ENCODE measurements at places on chromosomes 1 and 21. TPM values are rescaled to one million over a fixed set of nuclear protein-coding genes. Genes with fewer than 3 reads are reported as not detected.
A peak's percentile ranks its signal among the peaks of the same experiment; 100 is the strongest.

The SIM2 gene
- total RNA-seq: not detected

The DNALI1 gene
- total RNA-seq: 5.6 TPM

DNA sequence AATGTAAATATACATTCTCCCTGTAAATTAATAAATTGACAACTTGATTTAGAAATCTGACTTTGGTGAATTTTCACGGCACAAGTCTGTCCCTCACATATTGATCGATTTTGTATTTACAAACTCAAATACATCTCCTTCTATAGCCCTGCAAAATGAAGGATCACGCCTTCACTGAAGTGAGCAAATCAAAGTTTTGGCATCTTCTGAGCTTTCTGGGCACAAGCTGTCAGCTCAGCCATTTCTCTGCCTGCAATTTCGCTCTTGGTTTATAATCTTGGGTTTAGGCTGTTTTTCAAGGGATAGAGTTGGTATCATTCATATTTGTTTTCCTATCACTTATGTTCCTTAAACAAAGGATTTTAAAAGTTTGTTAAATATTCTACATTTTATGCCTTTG is 25.8 kb downstream of the ANP32E start:
- DNase-seq: no peak

DNA sequence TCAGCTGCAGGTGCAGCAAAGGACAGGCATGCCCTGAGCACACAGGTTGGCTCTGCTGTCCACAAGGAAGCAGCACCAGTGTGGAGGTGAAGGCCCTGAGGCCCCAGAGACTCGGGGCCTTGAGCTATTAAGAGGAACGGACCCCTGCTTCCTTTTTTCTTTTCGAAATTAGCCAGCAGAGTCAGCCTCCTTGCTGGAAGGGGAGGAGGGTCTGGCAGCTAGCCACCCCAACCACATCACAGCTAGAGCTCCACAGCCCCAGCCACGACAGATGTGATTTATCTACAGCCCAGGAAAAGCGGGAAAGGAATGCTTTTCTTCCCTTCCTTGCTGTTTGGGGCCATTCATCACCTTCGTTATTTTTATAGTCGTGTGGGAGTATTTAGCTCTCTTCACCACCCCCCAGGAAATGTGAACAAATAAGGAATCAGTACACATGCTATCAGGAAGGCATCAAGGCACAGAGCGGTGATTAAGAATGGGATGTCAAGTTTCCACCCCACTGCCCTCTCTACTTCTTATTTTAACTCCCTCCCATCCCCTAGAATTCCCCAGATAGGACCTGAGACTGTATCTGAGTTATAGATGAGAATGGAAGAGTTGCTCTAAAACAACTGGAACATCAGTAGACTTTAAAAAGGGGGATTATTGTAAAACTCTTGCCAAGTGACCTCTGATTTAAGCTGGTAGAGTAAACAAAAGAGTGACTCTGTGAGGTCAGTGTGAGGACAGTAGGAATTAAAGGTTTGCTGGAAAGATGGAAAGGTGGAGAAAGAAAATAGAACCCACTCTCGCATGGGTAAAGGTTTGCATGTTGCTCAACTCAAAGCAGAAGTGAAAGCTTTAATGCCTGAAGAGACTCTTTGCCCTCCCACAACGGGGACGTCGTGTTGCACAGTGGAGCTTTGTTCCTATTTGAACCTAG is 224.7 kb upstream of the GJB5 start:
- no peak for DNase-seq

- DNase-seq: no peak
Measured at GRCh38 chr1:5991381-5992025, 722 bp downstream of the NPHP4 start.

DNA sequence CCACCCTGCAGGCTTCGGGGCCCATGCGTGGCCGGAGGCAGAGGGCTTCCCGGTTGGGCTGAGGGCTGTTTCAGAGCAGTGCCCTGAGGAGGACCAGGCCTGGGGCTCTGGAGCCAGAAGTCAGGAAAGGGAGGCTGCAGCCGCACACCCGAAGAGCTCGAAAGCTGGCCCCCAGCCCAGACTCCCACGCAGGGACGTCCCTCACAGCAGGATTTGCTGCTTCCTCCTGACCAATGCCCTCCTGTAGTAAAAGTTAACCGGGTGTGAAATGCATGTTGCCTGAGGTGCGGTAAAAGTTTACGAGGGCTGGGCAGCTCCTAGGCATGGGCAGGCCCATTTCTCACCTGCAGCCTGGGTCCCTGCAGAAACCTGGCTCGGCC is 101.5 kb upstream of the ARHGEF16 start:
- no peak for DNase-seq

GRCh38 chr1:183543619-183544204 is 46.5 kb downstream of the NCF2 start:
- DNase-seq: no peak

DNA sequence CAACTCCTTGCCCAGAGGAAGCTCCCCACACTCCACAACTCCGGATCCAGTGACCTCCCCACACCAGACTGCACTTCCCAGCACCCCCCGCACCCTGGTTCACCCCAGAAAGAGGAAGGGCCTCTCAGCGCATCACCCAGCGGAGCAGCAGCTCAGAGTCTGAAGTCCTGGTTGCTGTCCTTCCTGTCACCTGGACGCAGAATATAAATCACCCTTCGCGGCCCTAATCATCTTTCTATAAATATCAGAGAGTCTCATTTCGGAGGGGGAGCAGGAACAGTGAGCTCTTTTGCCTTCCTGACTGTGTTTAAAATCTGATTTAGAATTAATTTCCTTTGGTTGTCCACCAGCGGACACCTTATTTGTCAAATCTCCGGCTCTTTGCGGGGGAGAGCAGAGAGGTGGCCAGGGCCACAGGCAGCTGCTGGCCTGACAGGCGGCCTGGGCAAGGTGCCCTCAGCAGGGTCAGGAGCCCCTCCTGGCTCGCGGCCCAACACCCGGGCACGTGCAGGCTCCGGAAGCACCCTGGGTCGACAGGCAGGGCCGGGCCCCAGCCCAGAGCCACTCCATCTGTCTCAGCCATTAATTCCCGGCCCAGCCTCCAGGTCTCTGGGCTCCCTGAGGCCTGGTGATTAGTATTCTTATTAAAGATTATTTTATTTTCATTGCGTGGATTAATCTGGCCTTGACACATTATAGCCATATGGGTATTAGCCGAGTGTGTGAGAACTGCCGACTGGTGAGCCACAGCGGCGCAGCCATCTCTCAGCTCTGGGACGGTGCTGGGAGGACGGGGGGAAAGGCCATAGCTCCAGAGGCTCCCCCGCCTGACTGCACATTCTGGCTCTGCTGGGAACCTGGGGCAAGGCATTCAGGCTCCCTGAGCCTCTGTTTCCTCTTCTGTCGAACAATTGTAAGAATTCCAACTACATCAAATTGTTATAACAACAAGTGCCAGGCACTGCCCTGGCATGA is 19.7 kb downstream of the EPHA8 start:
- DNase-seq: no peak

DNA sequence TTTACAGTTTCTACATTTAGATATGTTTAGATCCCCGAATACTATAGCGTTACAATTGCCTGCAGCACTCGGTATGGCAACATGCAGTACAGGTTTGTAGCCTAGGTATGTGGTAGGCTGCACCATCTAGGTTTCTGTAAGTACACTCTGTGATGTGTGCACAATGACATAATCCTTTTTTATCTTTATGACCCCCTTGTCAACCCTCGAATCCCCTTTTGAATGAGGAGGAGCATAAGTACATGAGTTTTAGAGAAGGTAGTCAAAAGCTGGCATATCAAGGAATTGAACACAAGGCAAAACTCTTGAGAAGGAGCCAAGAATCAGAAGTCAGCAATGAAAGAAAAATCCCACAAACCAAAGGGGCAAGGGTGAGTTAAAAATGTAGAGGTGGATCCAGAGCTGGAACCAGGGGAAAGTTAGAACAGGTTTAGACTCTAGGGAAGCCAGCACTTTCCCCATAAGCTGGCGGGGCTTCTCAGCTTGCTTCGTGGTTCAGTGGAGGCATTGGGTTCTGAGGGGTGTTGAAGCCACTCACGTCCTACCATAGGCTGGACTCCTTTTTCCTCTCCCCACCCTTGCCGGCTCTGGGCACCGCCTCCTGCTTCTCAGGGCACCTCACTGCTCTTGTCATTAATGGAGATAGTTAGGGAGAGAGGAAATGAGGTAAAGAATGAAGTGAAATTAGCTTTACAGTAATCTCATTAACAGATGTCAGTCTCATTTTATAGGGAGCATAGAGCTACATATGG is 31.3 kb downstream of the OLFML3 start:
- DNase-seq: no peak

- DNase-seq: no peak
Measured at GRCh38 chr1:247366926-247367645, 35.4 kb upstream of the ZNF496 start.

GRCh38 chr1:180935326-180936109 is 22.8 kb downstream of the KIAA1614 start:
- DNase-seq: no peak

DNA sequence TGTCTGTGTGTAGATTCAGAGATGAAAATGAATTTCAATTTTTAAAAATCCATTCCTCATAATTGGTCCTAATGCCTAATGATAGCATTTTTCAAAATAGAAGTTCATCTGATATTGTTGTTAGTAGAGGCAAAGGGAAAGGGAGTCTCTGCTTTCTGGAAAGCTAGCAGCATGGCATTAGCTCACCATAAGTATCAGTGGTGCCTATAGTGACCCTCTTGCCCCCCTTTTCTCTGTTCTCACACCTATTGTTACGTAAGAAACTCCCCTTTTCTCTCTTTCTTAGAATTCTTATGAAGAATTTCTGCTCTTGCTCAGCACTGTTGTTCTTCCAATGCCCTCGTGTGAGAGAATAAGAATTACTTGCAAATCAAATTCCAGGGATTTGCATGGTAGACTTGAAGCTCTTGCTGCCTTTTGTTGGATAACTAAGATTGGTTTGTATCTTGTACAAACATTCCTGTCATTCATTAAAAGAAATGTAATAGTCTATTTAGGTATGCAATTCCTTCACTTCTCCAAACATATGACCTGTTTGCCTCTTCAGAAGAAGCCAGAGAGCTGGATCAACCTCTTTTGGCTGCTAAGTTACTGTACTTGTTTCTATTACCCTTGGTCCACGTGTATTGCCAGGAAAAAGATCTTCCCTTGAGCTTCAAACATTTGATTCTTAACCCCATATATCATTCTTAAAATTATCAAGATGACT is 69.2 kb upstream of the MAGI3 start:
- DNase-seq: no peak

DNA sequence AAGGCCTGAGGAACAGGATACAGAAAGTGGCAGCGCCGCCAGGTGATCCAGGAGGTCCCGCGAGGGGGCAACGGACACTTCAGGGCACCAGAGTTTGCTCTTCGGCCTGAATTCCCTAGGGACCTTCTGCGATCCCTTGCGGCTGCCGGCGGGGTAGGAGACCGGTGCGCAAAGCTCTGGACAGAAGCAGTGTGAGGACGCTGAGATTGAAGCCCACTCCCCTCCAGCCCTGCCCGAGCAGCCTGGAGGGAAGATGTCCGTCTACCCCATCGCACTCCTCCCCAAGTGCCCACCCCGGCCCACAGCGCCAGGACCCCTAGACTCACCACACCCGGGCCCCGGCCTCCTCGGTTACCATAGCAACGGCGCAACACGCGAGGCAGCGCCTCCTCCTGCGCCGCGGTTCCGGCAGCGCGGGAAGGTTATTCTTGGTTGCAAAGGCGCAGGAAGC is at the start of gene ANKRD45:
Gene ANKRD45, minus strand, starts transcription at position 361 of the 451 bp plus-strand sequence. CDS start 10,433 bp downstream, outside the sequence.
- peak; percentile 24 for DNase-seq

GRCh38 chr1:117069220-117069844 is 9.2 kb downstream of the TTF2 start:
- DNase-seq: no peak

DNA sequence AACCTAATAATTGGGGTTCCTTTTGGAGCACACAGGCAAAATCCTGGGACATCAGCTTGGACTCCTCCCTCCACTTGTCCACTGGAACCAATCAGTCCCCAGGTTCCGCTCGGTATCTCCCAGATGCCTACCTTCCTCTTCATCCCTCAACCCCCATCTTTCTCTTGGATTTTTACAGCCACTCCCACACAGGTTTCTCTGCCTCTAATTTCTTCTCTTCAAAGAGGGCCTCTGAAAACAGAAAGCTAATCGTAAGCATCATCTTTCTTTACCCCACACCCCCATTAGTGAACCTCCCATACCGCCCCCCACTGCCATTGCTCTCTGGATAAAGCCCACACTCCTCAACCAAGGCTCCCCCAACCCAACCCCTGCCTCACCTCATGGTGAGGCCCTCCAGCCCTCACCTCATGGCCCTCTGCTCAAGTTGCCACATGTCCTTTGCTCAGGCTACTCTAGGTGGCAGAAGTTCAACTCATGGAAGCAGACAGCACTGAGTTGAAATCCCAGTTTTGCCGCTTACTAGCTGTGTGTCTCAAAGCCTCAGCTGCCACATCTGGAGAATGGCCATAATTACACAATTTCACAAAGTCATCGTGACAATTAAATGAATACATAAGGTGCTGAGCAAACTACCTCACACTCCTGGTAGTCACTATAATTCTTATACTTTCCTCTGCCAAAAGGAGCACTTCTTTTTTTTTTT is 18.1 kb upstream of the WASF2 start:
- DNase-seq: no peak

DNA sequence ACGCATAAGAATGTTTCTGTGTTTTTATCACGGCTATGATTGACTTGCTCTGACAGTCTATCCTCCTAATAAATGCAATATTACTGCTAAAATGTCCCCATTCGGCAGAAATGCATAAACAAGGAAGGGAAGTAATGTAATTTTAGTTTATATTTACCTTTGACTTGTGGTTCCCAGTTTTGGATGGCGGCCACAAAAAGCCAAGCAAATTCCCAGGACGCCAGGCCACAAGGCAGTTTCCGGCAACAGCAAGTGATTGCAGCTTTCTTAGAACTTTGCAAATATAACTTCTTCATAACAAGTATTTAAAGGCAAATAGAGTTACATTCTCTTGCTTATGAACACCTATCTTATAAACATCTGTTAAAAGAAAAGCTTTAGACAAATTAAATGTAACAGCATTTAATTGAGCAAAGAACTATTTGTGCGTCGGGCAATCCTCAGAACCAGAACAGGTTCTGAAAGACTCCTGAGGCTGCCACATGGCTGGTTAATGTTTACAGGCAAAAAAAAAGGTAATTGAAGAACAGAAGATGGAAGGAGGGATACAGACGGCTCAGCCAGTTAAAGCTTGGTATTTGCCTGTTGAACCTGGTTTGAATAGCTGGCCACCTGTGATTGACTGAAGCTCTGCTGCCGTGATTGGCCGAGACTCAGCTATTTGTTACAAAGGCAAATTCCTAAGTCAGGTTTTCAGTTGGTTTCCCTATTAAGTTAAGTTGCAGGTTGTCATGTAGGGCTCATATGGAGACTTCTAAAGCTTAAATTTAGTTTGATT is 80.8 kb downstream of the C21orf91 start:
- DNase-seq: no peak
